ENCODE measurements at places on chromosomes 2 and 18.

GRCh38 chr18:56377231-56377630 lies 261.2 kb downstream of the TXNL1 start:
- DNase-seq, result no peak

DNA sequence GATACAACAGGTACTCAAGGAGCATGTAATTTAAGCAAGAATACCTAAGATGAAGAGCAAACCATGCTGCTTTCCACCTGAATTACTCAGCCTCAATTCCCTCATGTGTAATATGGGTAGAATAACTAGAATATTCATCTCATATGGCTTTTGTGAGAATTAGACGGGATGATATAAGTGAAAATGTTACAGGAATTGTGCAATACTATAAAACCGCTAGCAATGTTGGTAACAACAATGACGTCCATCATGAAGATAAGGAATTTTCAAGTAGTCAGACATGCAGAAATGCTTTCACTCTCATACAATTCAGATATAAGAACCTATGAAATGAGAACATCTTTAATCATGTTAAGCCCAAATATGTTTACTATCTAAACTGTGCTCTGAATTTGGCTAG lies 2106.6 kb upstream of the CELF4 start:
- DNase-seq, result no peak

- DNase-seq, result no peak
These were observed 112.5 kb downstream of the TFCP2L1 start for GRCh38 chr2:121172456-121172855.

DNA sequence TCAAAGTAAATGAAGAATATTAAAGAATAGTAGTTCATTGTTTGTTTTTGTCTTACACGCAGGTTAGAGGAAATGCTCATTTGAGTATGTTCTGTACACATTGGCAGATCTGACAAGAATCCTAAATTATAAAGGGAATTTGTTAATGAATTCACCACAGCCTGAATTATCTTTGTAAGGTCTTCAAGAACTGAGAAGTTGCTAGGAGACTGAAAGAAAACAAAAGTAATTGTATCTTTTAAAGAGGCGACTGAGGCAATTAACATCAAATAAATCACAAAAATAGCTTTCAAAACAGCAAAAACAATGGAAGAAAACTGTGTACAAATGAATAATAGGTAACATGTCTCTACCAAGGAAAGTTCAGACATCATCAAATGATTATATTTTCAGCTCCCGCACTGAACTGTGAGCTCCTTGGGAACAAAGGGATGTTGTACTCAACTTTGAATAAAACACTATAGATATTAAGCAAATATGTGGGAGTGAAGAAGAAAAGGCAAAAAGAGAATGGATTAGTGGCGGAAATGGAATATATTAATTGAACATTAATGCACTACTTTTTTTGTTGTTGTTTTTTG lies 51.7 kb upstream of the ATIC start:
- no peak for DNase-seq

DNA sequence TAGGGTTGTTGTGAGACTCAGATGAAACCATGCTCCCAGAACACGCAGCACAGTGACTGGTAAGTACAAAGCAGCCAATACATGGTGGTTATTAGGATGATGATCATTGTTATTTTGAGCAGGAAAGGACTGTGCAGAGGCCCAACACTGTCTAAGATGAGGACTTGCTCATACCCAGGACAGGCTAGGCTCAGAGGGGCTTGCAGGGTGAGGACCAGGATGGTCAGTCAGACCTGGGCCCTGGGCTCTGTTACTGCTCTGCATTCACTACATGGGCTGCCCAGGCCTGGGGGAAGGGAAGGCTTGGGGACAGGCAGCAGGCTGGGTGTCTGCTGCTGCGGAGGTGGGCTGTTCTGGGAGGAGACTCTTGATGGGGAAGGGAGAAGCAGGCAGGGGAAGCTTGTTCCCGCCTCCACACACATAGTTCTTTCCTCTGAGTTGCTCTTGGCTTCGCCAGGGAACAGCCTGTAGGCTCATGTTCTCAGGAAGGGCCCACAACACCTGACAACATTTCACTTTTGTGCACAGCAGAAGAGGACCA lies 17.5 kb downstream of the CAPN13 start:
- DNase-seq, result no peak

DNA sequence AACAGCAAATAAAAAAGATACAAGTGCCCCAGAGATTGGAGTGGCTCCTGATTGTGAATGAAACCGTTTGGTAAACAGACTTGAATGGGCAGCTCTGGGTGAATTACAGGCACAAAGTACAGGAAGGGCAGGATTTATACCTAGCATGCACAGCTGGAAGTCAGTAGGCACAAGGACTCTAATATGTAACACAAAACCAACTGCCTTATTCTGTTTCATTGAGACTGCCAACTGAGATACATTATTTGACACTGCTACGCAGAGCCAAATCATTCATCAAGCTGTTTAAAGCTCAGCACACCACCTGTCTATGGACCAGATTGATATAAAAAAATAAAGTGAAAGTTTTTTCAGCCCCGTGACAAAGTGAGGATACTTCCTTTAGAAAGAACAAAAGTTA lies 541.2 kb downstream of the NUP35 start:
- no peak for DNase-seq

DNA sequence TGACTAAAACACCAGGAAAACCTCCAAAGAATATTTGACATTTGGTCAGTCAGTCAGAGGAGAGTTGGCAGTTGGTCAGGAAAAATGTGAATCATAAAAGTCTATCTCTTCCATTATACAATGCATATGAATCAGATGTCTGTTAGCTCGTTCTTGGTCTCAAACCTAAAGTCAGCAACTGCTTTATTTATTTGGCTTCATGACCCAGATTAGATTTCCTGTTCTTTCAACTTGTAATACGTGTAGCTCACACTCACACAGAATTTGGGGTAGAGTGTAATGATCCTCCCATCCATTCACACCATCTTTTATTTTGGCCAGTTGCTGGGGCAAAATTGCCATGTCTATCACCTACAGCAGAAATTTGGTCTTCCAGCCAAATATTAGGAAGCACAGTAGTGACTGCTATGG lies 81.9 kb upstream of the COL5A2 start:
- DNase-seq, result no peak

GRCh38 chr18:77073336-77074093 lies 59.1 kb downstream of the MBP start:
- no peak for DNase-seq

- no peak for DNase-seq
These were observed 516 bp upstream of the DOCK10 start for GRCh38 chr2:225042800-225043167.

DNA sequence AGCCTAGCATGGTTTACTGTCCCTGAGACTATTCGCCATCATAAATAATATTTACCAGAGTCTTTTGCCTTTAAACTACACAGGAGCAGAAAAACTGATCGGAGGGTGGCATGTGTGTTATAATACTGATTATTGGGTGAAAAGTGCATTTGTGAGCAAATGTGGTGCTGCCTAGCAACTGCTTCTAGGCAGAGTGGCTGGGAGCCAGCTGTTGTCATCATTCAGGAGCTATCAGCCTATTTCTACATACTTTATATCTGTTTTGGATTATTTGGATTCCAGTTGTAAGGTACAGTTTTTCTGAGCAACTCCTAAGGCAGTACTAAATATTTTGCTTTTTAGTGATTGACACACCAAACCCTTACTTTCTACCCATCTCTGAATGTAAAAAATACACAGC lies 75.0 kb upstream of the MSTN start:
- no peak for DNase-seq

DNA sequence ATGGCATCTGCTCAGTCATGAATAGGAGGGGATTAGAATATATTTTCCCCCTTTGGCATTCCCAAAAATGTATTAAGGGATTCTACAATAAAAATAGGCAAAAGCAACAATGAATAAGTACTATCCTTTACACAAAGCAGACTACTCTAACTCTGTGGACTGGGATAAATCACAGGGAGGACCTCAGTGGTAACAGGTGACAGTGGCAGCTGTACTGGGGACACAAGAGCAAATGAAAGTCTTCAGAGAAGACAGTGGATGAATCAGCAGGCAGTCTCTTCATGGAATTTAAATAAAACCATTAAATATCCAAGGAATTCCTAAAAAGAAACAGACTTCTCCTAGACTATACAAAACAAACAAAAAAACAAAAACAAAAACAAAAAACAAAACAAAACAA lies 4.8 kb downstream of the CDH7 start:
- DNase-seq, result no peak

GRCh38 chr18:59238385-59238784 lies 18.4 kb downstream of the GRP start:
- no peak for DNase-seq

GRCh38 chr2:179995741-179996515 lies 11.2 kb downstream of the CWC22 start:
- no peak for DNase-seq

DNA sequence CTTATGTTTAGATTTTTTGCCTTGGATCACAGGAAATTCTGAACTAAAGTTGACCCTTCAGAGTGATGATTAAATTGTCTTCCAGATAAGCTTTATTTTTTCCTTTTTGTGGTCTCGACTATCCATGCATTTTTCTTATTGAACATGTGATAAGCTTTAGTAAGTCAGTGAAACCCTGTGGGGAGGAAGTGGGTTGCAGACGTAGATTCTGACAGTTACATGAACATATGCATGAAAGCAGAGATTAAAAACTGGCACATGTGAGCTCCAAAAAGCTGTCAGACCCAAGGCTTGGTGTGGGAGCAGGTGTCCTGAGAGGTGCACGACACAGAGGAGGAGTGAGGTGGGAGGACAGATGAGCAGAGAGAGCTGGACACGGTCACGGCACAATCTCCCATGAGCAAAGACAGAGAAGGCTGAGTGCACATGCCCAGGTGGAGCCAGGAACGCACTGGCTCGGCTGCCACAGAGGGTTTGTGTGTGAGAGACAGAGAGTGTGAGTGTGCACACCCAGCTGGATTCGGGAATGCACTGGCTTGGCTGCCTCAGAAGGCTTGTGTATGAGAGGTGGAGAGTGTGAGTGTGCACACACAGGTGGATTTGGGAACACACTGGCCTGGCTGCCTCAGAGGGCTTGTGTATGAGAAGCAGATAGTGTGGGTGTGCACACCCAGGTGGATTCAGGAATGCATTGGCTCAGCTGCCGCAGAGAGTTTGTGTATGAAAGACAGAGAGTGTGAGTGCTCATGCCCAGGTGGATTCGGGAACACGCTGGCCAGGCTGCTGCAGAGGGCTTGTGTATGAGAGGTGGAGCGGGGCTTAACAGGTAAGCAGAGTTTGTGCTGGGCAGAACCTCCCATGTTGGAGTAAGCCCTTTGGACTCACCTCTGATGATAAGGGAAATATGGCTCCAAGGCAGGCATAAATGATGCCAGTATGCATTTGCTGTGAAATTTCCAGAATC lies 849.1 kb upstream of the SALL3 start:
- no peak for DNase-seq

- DNase-seq, result no peak
These were observed 27.2 kb downstream of the CCBE1 start for GRCh38 chr18:59669872-59670657.

DNA sequence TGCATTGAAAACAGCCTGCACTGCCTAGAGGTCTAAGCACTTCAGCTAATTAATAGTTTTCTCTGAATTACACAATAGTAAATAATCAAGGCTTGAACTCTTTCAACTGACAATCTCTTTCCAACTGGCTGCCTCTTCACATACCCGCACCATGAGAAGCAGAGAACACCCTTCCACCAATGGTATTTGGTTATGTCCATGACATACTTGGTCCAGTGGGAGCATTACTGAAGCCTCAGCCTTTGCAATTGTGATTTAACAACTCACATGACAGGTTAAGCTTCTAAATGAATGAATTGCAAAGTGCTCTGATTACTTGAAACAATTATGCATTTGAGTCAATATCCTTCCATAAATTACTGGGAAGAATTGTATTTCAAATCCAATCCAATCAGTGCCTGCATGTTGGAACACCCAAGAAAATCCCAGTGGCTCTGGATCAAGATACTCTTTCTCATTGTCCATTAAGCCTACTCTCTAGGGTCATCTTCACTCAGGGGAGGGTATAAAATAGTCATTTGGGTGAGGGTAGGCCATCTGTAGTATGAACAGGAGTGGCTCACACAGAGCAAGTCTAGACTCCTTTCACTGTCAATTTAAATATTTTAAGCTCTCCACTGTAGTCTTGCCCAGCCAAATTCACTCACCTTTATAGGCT lies 101.1 kb downstream of the HS1BP3 start:
- DNase-seq, result no peak

DNA sequence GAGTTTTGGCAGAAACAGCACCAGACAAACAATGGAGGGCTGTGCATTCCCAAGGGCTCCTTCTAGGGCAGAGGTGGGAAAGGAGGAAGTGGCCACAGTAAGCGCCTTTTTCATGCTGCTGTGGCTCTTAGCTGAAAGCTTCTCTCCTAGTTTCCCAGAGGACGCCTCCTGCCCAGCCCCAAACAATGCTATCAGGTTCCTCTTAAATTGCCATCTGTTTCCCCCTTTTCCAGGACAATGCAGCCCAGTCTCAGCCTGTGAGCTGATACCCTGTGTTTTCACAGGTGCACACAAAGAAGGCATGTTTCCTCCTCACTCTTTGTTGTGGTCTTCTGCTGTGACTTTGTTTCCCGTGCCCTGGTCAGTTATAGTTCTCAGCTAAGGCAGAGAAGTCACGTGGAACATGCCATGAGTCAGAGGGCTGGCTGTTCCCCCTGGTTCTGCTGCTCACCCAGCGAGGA lies 5.4 kb upstream of the FAM124B start:
- DNase-seq, result no peak

DNA sequence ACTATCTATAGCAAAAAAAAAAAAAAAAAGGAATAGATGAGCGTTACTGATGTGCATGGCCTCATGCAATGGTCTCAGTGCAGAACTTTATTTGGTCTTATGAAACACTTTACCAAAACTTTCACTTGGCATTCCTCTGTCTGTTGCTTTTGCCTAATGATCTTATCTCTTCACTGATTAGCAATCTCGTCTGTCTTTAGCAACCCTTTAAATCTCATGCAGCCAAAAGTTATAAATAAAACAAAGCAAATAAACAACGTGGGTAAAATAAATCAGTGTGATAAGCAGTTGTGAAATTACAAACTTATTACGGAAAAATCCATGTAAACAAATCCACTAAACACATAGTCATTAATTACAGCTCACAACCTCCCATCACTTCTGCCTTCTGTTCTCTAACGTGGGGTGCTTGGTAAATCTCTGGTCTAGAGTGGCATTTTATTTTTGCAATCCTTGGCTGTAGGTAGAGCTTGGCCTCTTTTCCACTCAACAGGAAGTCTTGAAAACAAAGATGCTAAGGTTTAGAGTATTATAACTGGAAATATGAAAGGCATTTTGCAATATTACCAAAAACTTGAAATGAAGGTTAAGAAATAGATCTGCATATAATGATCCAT lies 288.0 kb downstream of the AFF3 start:
- no peak for DNase-seq
